HFFc6 (cell line): ENCODE measurements at places on chromosomes 2 and 18. TPM values are rescaled to one million over a fixed set of nuclear protein-coding genes. Genes with fewer than 3 reads are reported as not detected.

GRCh38 chr2:159396799-159397198 is 110.3 kb upstream of the WDSUB1 start:
- DNase-seq: no peak

DNA sequence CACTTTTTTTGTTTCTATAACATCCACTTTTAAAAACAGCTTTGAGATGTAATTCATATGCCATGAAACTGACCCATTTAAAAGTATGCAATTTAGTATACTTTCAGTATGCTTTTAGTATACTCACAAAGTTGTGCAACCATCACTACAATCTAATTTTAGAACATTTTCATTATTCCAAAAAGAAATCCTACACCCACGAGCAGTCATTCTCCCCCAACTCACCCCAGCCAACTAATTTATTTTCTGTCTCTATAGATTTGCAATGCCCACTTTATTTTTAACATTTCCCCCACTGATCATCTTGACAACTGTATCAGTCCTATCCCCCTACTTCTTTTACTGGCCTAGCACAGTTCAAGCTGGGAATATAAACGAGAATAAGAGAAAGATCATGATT is 39.1 kb downstream of the FAM98A start:
- DNase-seq: no peak

TUBA4B gene
- not detected in 2 replicates for total RNA-seq

SP140L gene
- total RNA-seq: 17.1 to 23.9 TPM (median 20.6 TPM) in 3 replicates

SLC4A5 gene
- 0.06 to 0.40 TPM in 2 of 3 replicates, not detected in the other for total RNA-seq

TMEM198 gene
- 2.4 to 3.4 TPM (median 2.7 TPM) in 3 replicates for total RNA-seq

REG1B gene
- total RNA-seq: not detected in 3 replicates
